ENCODE measurements at places on chromosomes 13 and 19.
A peak's percentile ranks its signal among the peaks of the same experiment; 100 is the strongest.

GRCh38 chr19:2381148-2381820 is 21.2 kb downstream of the TMPRSS9 start:
- DNase-seq, result no peak

DNA sequence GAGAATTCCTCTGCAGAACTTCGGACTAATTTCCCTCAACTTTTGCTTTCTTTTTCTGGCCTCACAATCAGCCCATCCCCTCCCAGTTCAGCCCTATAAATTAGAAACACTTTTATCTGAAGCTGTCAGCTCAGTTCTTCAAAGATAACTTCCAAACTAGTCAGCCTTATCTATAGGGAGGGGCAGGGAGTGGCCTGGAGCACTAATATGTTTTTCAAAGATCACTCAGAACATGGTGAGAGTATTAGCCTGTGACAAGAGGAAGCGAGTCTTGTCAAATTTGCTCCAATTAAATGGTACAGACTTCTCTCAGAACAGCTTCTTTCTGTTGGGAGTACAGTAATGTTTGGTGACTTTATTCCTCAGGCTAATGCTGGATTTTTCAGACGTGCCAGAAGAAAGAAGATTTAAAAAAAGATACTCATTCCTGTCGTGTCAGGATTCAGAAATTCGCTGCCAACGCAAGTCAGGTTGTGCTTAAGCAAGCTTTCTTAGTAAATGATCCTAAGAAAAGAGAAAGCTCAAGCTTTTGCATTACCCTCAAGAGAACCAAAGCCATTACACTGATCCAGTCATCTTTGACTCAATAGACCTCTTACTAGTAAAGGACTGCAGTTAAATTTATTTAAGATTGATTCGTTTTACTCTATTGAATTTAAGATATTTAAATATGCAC is 1033.6 kb downstream of the SLITRK5 start:
- DNase-seq, result no peak

- no peak for DNase-seq
Observed at GRCh38 chr19:15287496-15287895, 44.8 kb downstream of the BRD4 start.

DNA sequence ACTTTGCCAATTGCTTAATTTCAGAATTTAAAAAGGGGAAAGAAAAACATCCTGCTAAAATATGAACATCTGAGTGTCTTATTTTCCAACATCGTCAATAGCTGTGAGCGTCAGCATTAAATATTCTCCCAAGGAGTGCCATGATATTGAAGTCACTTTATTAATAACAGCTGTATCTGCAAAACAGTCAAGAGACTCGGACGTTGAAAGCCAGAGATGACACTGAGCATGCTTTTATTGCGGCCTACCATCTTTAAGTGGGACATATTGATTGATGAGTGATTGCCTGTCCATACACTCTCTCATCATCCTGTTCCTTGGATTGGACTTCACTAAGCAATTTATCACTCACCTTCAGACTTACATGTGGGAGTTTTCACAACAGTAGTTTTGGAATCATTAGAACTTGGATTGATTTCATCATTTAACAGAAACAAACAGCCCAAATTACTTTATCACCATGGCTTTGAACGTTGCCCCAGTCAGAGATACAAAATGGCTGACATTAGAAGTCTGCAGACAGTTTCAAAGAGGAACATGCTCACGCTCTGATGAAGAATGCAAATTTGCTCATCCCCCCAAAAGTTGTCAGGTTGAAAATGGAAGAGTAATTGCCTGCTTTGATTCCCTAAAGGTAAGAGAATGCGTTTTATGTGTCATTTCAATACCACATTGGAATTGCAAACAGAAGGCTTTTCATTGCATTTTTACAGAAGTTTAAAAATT is 53.8 kb downstream of the MBNL2 start:
- no peak for DNase-seq

DNA sequence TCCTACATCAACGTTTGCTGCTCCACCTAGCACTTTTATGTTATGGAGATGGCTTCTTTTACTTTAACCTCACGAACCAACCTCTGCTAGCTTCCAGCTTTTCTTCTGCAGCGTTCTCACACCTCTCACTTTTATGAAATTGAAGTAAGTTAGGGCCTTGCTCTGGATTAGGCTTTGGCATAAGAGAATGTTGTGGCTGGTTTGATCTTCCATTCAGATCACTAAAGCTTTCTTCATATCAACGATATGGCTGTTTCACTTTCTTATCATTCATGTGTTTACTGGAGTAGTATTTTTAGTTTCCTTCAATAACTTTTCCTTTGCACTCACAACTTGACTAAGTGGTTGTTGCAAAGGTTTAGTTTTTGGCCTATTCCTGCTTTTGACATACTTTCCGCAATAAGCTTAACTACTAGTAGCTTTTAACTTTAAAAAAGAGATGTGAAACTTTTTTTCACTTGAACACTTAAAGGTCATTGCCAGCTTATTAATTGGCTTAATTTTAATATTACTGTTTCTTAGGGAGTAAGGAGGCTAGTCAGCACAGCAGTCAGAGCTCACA is 60.0 kb upstream of the SPRY2 start:
- DNase-seq, result peak; percentile 25

- no peak for DNase-seq
Observed at GRCh38 chr13:77966671-77967070, 48.0 kb upstream of the EDNRB start.
